ENCODE measurements at places on chromosomes 12 and 14.

GRCh38 chr14:73502017-73502619 is 11.4 kb downstream of the RIOX1 start:
- no peak for DNase-seq

DNA sequence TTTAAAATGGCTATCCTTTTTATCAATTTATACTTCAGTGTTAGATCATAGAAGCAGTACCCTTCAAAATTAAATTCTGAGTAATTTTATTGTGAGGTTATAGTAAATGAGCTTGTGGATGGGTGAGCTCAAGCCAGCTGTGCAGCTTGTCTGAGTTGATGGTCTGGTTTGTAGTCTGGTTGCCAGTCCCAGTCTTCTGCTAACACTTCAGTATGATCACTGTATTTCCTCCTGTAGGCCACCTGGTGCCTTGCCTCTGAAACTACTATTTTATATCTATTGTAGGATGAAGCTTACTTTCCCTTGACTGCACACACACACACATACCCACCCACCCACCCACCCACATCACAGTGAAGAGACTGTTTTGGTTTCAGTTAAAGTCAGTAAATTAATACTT is 496.4 kb downstream of the PCNX1 start:
- DNase-seq = no peak

DNA sequence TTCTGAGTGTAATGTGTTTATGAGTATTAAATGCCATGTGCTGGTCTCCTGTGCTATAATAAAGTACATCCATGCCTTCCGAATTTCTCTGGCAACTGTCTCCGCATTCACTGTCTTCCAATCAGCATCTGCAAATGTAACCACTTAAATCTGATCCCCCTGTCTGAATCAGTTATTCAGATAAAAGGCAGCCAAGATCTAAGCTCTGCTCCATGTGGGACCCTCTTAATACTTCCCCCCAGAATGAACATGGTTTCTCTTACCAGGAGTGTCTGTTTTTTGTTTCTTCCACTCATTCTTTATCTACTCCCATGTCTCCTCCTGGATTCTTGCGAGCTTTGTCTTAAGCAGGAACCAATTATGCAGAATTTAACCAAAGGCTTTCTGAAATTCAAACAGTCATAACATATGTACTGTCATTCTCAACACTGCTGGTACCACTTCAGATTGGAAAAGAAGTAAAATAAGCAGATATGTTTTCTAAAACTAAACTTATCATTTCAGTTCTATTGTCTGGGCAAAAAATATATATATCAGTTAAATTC is 996.7 kb upstream of the FLRT2 start:
- DNase-seq = no peak

DNA sequence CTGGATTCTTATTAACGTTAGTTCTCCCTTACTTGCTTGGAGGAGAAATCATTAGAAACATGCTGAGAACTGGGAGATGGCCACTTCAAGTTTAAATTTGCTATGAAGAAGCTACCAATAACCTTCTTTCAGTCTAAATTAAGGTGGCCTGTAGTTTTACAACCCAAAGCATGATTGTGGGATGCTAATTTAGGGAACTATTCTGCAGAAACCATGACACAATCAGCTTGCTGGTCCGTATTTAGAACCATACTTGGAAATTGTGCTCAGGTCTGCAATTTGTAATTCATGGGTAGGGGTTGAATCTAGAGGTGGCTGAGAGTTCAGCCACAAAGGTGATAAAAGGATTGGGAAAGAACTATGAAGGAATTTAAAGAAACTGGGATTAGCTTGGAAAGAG is 405.7 kb downstream of the RAD51B start:
- no peak for DNase-seq

DNA sequence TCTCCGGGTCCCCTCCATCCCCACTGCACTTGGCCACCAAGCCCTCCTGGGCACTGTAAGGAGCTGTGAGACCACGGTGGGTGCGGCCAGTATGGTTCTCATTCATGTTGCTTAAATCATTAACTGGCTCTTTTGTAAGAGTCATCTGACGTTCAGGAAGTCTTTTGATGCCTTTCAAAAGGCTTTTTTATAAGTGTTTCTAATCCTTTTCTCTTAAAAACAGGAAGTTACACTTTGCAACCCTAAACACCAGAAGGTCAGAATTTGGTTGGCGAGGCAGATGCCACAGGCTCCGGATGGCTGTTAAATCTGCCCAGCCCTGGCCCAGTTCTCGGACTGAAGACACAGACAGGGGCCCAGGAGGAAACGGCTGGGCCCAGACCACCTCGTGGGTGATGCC is 26.1 kb upstream of the DIO3 start:
- no peak for DNase-seq

DNA sequence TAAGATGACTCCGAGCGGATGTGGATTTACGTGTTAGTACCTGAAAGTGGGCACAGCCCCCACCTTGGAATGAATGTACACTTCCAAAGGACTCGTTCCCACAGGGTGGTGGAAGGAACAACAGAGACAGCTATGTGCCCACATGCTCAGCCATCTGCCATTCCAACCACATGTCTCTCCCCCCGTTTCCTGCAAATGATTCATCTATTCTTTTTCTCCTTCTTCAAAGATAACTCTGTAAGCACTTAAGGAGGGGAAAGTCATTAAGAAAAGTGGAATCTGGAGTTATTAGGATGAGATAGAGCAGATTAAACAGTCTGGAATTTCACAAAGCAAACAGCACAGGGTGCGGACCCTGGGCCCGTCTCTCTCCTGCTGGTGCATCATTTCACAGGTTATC is 18.5 kb upstream of the DUSP6 start:
- DNase-seq = no peak

GRCh38 chr12:614411-614970 is 48.8 kb downstream of the NINJ2 start:
- DNase-seq = no peak

GRCh38 chr12:42758806-42759205 is 169.3 kb upstream of the PRICKLE1 start:
- DNase-seq = no peak

GRCh38 chr14:44989497-44990440 is 27.8 kb downstream of the TOGARAM1 start:
- DNase-seq = no peak

DNA sequence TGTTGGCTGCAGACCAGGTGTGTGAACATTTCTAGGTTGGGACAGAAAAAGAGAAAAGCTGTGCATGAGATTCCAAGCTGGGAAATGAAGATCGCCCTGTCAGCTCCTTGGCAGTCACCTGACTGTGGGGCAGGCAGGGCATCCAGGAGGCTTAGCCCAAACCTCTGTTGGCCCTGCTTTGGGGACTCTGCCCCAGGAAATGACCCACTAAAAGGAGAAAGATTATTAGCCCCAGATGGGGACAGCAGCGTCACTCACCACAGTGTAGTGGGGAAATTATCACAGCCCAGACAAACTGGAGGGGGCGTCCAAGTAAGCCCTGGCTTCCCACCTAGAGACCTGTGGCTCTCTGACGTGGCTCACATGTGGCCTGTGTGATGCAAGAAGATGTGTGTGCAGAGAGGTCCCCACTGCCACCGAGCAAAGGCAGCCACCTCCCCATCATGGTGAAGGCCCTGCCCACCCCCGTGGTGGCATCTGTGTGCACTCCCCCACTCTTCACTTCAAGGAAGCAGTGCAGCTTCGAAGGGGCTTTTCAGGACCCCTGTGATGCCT is 39.1 kb downstream of the DIO3 start:
- no peak for DNase-seq

- no peak for DNase-seq
Observed at GRCh38 chr14:84694161-84694560, 835.8 kb upstream of the FLRT2 start.

GRCh38 chr14:34051966-34052657 is 101.2 kb upstream of the EGLN3 start:
- no peak for DNase-seq

GRCh38 chr14:45785240-45785639 is 532.2 kb upstream of the MIS18BP1 start:
- no peak for DNase-seq

- DNase-seq = no peak
Observed at GRCh38 chr14:55767286-55767685, 187.3 kb downstream of the KTN1 start.

Data from NCI-H1048 (cell line).